ENCODE measurements at places on chromosomes 6 and 20. TPM values are rescaled to one million over a fixed set of nuclear protein-coding genes. Genes with fewer than 3 reads are reported as not detected.

- DNase-seq = no peak
These were observed 10.5 kb downstream of the OTOR start for GRCh38 chr20:16758454-16759180.

- DNase-seq = no peak
These were observed 6.7 kb downstream of the DLGAP4 start for GRCh38 chr20:36312724-36313441.

DNA sequence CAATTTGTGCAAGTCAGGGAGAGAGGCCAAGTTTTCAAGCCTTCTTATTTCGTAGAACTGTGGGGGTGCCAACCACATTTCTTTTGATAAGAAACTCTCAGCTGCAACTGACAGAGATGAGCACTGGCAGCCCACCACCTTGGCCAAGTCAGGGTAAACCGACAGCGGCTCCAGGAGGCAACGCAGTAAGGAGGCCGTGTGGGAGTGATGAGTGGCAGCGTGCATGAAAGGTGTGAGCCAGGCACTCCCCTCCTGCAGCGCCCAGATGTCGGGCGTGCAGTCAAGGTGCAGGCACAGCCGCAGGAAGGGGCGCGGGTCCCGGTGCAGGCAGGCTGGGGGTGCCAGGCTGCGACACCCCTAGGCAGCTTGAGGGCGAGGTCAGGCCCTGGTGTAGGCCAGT lies 49.2 kb upstream of the HDAC2 start:
- DNase-seq = no peak

DNA sequence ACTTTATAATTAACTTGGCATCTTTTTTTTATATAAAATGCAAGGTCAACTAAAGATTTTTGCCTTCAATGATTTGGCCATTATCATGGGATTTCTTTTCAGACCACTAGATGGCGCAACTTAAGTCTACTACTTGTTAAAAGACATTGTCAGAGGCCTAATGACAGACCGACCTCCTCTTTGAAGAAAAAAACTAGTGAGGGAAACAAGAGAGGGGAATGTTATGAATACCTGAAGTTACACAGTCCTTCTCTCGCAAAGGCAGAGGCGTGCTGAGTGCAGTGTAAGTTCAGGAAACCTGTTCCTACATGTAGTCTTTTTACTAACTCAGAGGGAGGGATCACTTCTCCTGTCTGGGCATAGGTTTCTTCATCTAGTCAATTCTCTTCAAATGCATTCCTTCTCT lies 9.3 kb downstream of the TRAPPC3L start:
- peak; percentile 57 for DNase-seq

- DNase-seq = no peak
These were observed 8.9 kb upstream of the MYL9 start for GRCh38 chr20:36532388-36532787.

GRCh38 chr6:39992861-39993622 lies 58.8 kb upstream of the MOCS1 start:
- DNase-seq = no peak

CAP2 gene
- 7.6 TPM for total RNA-seq

CCN6 gene
- not detected for total RNA-seq

PXT1 gene
- not detected for total RNA-seq

PDE10A gene
- 233 TPM for total RNA-seq
